CD4-positive, alpha-beta T cell (primary cell): ENCODE measurements at places on chromosomes 7 and 10.
A peak's percentile ranks its signal among the peaks of the same experiment; 100 is the strongest.

DNA sequence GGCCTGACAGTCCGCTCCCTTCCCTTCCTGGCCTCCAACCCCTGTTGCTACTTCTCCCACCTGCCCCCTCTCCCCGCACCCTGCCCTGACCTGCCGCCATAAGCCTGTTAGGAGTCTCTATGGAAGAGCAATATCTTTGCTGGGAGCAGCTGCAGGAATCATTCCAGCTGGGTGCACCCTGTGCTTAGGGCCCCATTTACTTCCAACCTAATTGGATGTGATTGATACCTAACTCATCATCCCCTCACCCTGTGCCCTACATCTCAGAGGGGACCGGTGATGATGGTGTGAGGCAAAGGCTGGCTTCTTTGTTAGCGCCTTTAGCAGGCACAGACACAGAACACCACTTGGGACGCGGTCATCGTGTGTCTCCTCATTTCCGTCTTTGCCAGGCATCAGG is 80.0 kb upstream of the FAM180A start:
- DNase-seq, result no peak

DNA sequence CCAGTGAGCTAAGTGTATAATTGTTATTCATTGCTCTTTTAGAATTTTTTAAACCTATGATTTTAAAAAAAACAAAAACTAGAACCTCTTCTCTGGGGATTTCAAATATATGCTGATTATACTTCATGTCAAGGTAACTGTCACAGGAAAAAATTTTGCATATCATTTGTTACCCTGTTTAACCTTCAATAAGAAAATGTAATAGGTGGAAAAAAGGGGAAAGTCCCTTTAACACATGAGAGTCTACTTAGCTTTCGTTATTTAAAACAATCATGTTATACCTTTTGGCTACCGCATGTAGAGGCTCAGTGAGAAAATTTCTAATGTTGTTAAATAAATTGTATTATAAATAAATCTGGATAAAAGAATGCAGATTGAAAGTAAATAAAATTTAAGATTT is 190.1 kb upstream of the AKR1E2 start:
- DNase-seq, result no peak

DNA sequence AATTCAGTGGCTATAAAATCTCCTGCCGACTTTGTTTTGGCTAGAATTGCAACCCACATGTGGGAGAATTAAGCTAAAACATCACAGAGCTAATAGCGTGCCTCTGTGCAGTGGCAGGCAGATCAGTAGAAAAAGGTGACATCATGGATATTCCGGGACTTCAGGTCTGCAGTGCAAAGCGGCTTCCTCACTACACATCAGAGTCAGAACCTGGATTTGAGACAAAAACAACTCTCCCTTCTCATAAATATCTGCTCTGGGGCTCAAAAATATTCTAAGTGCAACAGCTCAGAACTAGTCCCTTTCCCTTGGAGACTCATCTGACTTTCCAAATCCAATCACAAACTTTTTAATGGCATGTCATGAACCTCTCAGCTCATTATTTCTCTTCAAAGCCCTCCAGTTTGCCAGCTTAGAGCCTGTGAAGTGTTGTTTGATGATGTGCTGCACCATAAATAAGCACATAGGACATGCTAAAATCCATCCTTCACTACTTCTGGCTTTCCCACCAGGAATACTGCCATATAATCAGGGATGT is 337.1 kb downstream of the RNLS start:
- DNase-seq, result no peak

GRCh38 chr7:101558742-101559325 is 70.3 kb downstream of the MYL10 start:
- DNase-seq, result no peak

- no peak for DNase-seq
These were observed 289.8 kb downstream of the CACNA2D1 start for GRCh38 chr7:82153776-82154175.

DNA sequence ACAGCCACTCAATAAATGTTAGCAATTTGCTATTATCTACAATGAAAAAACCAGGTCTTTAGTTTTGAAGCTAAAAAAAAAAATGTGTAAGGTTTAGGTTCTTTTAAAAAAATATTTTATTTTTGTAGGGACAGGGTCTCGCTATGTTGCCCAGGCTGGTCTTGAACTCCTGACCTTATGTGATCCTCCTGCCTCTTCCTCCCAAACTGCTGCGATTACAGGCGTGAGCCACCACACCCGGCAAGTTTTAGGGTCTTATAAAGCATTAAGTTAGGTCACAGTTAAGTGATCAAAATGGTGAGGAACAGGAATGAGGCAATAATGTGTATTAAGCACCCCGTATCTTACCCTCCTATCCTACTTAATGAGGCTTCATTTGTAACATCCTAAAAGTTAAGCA is 774 bp downstream of the SEM1 start:
- no peak for DNase-seq

DNA sequence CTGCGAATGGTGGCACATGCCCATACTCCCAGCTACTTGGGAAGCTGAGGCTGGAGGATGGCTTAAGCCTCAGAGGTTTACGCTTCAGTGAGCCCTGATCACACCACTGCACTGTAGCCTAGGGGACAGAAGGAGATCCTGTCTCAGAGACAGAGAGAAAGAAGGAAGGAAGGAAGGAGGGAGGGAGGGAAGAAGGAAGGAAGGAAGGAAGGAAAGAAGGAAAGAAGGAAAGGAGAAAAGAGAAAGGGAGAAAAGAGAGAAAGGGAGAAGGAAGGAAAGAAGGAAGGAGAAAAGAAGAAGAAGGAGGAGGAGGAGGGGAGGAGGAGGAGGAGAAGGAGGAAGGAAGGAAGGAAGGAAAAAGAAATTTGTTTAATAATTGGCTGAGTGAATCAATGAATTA is 13.0 kb upstream of the SAR1A start:
- no peak for DNase-seq

DNA sequence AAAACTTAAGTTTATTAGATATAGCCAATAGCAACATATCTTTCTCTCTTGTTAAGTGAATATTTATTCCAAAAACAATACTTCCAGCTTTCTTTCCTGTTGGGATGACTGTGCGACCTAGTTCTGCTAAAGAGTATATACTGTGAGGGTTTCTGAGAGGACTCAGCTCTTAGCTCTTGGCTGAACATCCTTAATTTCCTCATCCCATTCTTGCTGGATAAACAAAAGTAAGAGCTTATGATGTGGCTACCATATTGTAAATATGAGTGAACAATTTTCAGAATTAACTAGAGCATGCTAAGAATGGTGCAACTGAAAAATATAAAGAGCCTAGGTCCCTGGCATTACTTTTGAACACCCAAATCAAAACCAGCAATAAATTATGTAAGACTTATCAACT is 279.5 kb upstream of the GNAI1 start:
- DNase-seq, result no peak

DNA sequence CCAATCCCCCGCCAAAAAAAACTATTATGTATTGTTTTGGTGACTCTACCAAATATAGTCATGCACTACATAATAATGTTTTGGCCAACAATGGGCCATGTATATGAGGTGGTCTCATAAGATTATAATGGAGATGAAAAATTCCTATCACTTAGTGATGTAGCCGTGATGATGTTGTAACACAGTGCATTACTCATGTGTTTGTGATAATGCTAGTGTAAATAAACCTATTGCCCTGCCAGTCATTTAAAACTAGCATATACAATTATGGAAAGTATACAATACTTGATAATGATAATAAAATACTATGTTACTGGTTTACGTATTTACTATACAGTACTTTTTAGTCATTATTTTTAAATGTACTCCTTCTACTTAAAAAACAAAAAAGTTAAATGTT is 101.5 kb downstream of the SLC25A40 start:
- no peak for DNase-seq

GRCh38 chr10:73850211-73850610 is 24.1 kb downstream of the CAMK2G start:
- no peak for DNase-seq

DNA sequence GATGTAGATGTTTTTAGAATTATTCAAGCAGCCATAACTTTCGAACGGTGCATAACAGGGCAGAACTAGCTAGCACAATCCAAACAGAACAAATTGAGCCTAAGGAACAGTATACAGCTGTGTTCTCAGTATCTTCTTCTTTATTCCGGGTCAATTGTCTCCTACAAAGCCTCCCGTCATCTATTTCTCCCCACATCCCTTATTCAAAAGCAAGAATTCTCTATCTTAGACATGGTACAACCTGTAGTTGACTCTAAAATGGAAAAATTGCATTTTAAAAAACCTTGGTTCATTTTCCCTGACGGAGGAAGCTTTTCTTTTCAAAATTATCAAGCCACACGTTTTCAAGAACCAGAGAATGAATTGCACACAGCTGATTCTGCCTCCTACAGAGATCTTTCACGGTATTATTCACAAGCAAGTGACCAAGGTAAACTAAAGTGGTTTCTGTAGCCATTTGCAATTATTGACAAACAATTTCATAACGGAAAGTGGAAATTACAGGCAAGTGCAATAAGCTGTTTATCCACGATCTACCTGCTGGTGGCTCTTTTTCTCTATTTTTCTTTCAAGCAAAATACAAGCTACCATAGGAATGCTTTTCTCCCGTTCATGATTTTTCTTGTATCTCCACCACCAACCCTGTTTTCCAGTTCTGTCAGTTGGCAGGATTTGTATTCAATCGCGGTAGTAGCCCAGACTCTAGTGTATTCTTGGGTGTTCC is 2.3 kb downstream of the GRM8 start:
- peak; percentile 11 for DNase-seq

DNA sequence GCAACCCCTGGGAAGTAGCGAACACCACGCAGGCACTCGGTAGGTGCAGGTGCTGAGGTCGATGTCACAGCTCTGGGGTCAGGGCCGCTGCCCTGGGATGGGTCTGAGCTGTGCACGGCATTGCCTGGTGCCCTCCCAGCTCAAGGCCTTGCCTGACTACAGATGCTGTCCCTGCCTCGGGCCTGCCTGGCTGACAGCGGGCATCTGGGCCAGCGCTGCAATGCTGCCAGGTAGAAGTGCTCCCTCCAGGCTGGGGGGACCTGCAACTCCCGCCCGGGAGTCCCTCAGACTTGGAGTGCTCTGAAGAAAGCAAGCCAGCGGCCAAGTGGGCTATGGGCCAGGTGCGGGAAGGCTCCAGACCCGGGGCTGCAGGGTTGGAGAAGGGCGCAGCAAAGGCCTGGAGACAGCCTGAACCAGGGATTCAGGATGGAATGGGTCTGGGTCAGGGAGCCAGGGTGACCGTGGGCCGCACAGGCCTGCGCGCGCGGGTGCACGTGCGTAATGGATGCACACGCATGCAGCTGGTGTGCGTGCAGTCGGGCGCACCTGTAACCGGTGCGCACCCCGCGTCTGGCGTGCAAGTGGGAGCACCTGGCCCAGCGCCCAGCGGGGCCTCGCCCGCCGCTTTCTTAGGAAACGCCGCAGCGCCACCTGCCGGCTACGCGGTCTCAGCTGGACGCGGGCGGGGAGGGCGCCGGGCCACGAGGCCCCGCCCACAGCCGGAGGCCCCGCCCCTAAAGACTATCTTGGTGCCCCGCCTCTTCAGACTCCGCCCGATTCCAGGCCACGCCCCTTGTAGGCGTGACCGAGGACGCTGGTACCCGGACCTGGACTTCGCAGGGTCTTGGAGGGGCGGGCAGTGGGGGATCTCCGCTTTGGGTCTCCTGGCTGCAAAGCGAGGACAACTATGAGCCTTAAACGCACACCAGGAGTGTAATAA is 46.7 kb downstream of the MICALL2 start:
- DNase-seq, result peak; percentile 89

GRCh38 chr7:18320971-18321567 is 174.5 kb upstream of the HDAC9 start:
- no peak for DNase-seq

- DNase-seq, result no peak
These were observed 38.5 kb downstream of the GHRHR start for GRCh38 chr7:31002256-31002655.

GRCh38 chr10:10814069-10814468 is 203.6 kb upstream of the CELF2 start:
- DNase-seq, result no peak

- DNase-seq, result no peak
These were observed 77.0 kb downstream of the ADCYAP1R1 start for GRCh38 chr7:31129067-31129466.

- DNase-seq, result no peak
These were observed 156.2 kb downstream of the LRRC4 start for GRCh38 chr7:127874951-127875608.

- no peak for DNase-seq
These were observed 249.4 kb downstream of the NEBL start for GRCh38 chr10:20647756-20648155.

DNA sequence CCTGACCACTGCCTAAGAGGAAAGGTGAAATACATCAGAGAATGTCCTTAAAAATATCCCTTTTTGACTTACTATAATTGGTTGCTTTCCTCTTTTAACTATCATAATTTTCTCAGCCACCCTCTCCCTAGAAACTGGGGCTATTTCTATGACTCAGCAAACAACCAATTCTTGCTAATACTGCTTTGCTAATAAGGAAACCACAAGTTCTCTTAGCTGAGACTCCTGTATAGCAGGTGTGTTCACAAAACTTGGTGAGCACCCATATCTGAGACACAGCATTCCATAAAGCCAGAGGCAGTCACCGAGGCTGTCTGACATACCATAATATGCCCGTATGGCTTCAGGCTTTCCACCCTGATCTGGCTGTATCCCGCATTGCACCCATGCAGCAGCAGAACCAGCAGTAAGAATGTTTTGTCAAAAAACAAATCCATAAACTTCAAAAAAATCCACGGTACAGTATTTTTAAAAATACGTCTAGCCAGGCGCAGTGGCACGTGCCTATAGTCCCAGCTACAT is 191.7 kb upstream of the C7orf33 start:
- DNase-seq, result no peak

DNA sequence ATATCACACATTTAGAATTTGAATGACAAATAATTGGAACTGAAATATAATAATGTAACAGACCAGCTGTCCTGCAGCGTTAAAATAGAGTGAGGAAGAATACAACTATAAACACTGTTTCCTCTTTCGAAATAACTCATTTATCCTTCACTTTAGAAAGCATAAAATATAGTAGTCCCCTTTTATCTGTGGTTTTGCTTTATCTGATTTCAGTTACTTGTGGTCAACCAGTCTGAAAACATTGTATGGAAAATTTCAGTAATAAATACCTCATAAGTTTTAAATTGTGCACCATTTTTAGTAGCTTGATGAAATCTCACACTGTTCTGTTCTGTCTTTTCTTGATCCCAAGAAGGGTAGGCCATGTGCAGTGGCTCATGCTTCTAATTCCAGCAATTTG is 31.7 kb downstream of the POLR1F start:
- no peak for DNase-seq

GRCh38 chr10:124830445-124830844 is 28.8 kb downstream of the ABRAXAS2 start:
- no peak for DNase-seq

- DNase-seq, result no peak
These were observed 580.5 kb downstream of the REEP3 start for GRCh38 chr10:64101606-64102263.

GRCh38 chr10:116629340-116629739 is 8.6 kb downstream of the PNLIPRP2 start:
- DNase-seq, result no peak

DNA sequence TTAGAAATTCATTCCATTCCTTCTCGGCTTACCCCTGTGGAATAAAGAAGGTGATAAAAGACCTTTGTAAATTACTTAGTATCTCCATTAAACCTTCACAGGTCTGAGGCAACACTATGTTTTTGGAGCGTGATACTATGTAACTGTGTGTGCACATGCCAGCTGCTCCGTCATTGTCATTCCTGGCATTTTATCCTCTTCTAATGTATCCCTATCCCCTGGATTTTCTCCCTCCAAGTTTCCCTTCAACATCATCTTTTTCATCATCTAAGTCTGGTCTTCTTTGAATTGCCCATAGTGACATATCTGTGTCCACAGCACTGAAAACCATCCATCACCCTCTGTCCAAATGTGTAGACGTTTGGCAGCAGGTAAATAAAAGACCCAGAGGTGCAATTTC is 125.7 kb downstream of the TEX36 start:
- no peak for DNase-seq
